Occipital lobe (tissue), 3 donors: ENCODE measurements at places on chromosomes 1 and 21. TPM values are rescaled to one million over a fixed set of nuclear protein-coding genes. Genes with fewer than 3 reads are reported as not detected.

- DNase-seq: no peak
Observed at GRCh38 chr1:83931658-83932253, 67.2 kb downstream of the TTLL7 start.

SAMD13 gene
- 4.5 TPM for total RNA-seq

GRCh38 chr1:95115708-95116137 lies 1.4 kb upstream of the TLCD4 start:
- no peak for DNase-seq

GRCh38 chr1:45205011-45205909 lies 1.1 kb downstream of the ZSWIM5 start:
- DNase-seq: no peak

CFAP410 gene
- 5.0 TPM for total RNA-seq

CYP4A11 gene
- not detected for total RNA-seq

- DNase-seq: no peak
Observed at GRCh38 chr1:110768605-110769004, 93.9 kb upstream of the KCNA3 start.

DNA sequence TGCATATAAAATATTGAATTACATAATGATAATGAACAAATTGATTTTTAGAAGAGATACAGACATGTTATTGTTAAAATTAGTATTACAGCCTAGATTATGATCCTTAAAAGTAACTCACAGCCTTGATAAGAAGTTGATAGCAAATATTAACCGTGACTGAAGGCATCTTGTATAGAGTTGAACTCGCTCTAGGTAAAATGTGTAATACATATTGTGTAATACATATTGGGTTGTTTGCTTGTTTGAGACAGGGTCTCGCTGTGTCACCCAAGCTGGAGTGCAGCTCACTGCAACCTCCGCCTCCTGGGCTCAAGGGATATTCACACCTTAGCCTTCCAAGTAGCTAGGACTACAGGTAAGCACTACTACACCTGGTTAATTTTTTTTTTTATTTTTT lies 269.9 kb downstream of the BRINP3 start:
- no peak for DNase-seq

PUM1 gene
- total RNA-seq: 140 TPM

DNA sequence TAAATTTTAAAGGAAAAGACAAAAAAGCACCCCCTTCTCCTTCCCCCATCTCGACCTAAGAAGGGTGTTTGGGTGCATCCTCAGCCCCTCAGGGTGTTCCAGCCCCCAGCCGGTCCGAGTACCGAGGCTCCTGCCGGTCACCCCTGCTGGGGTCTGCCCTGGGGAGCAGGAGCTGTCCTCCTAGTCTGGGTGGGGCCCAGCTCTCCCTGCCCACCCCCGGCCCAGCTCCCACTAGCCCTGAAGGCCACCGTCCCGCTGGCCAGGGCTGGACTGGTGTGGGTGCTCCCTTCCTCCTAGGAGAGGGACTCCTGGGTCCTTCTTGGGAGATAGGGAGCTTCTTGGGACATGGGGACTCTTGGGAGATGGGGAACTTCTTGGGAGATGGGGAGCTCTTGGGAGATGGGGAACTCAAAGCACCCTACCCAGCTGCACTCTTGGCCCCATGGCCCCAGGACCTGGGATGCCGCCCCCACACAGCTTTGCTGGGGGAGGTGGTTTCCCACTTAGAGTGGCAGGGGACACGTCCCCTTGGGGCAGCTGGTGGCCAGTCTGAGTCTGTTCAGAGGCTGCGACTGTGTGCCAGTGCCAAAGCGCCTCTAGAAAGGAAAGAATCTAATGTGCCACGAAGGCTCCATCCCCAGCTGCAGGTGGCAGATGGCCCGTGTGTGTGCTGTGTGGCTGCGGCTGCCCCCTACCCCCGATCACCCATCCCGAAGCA lies 44.5 kb downstream of the MORN1 start:
- DNase-seq: no peak

PRR9 gene
- total RNA-seq: not detected

- no peak for DNase-seq
Observed at GRCh38 chr1:111221633-111222291, 5.8 kb upstream of the CHI3L2 start.

- DNase-seq: no peak
Observed at GRCh38 chr1:176220100-176220689, 13.1 kb upstream of the COP1 start.

PRELP gene
- total RNA-seq: 0.16 TPM

DNA sequence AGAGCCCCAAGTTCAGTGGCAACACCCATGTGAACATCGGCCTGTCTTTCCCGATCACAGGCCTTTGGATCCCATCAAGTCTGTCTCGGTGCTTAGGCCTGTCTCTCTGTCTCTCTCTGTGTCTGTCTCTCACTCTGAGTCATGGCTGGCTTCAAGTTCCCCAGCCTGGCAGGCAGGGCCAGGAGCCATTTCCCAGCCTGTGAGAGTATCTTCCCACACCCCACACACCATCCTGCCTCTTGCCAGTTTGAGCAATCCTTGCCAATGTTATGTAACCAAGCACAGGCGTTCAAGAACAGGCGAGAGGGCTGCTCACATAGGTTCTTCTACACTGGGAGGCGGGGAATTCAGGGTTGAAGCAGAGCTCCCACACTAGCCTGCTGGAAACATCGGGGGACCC lies 70.0 kb upstream of the TMEM51 start:
- DNase-seq: no peak

DNA sequence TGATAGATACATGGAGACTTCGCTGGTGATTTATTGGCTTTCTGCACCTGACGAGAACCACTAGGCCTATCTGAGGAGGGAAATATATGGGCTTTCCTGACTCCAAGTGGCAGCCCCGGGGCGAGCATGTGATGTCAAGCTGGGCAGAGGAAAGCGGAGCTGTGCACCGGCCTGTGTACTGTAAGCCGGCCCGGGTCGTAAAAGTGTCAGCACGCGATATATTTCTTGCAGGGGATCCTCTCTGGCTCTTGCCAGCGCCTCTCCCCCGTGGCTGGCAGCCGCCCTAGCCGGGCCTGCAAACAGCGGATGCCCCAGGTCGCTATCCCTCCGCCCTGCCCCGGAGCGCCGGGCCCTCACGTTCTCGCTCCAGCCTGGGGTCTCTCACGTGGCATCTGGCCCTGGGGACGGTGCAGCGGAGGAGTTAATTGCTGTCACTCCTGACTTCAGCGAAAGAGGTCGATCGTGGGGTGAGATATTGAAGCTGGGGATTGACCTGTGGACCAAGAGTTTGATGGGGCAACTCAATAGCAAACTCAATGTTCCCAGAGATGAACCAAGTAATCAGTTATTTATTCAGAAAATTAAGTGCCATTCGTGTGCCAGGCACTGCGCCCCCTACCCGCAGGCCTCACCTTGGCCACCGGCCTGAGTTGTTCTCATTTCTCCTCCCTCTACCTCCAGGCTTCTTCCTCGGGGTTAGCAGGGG lies 41.0 kb upstream of the HAO2 start:
- peak; percentile 14 for DNase-seq

DNA sequence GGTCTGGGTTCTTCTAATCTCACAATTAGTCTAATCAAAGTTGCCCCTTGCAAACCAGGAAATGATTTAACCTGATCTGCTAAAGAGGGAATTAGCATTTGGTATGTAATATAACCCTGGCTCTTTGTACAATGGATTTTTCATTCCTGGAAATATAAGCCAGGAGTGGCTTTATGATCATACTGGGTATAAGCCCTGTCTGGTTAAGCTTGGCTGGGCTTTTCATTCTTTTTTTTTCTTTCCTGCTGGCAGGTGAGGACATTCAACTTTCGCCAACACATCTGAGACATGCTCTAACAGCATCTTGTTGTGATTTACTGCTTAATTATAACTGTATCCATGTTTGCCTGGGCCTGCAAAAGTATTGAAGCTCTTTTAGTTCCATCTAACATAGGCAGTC lies 20.4 kb upstream of the SDE2 start:
- DNase-seq: no peak

DNA sequence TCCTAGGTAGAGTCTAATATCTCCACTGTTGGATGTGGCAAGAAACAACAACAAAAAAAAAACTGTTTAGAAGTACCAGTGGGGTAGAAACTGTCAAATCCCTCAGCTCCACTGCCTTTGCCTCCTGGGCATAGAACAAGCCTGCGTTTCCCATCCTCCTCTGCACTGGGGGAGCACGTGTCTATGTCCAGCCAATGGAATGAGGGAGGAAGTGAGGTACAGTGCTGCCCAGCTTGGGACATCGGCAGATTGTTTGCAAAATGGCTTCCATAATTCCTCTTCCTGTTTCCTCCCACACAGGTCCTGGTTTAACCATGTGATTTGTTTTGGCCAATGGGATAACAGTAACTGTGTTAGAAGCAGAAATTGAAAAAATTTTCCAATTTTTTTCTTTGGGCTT lies 39.1 kb downstream of the PSMG1 start:
- no peak for DNase-seq

FCN3 gene
- total RNA-seq: not detected

- DNase-seq: no peak
Observed at GRCh38 chr21:45277101-45278045, 10.3 kb downstream of the POFUT2 start.

GRCh38 chr1:112723511-112723839 lies 8.3 kb upstream of the PPM1J start:
- DNase-seq: no peak

GRCh38 chr1:229985613-229986010 lies 81.4 kb upstream of the GALNT2 start:
- DNase-seq: no peak

DNA sequence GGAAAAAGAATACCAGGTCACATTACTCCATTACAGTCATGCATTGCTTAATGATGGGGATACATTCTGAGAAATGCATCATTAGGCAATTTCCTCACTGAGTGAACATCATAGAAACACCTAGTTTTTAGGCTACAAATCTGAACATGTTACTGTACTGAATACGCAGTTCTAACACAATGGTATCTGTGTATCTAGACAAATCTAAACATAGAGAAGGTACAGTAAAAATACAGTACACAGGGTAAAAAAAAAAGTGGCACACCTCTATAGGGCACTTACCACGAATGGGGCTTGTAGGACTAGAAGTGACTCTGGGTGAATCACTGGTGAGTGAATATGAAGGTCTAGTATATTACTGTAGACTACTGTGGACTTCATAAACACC lies 115.7 kb downstream of the AKT3 start:
- DNase-seq: no peak

- no peak for DNase-seq
Observed at GRCh38 chr1:211359876-211360275, 33.2 kb downstream of the TRAF5 start.

PLA2G4A gene
- 2.3 TPM for total RNA-seq

- DNase-seq: no peak
Observed at GRCh38 chr1:194658090-194658439, 1471.7 kb upstream of the B3GALT2 start.

DNA sequence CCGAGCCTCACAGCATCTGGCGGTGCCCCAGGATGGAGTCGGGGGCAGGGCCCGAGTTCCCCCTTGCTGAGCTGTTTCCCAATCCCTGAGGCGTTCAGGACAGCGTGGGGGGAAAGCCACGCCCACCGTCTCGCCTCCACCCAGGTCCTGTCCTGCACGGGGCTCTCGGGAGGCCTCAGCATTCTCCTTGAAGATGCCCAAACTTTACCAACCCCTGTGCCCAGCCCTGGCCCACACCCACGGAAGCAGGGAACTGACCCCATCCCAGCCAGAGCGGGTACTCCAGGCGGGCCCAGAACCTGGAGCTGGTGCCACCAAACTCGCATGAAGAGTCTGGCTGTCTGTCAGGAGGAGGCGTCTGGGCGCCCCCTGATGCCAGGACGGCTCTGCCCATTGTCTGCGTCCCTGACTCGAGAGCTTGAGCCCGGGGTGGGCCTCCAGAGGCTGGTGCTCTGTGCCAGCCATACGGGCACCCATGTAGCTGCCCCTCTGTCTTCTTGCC lies 35.3 kb upstream of the POFUT2 start:
- no peak for DNase-seq

GRCh38 chr1:161044908-161045735 lies 655 bp downstream of the USF1 start:
- peak; percentile 40 for DNase-seq

TRIM67 gene
- 44.9 TPM for total RNA-seq

DNA sequence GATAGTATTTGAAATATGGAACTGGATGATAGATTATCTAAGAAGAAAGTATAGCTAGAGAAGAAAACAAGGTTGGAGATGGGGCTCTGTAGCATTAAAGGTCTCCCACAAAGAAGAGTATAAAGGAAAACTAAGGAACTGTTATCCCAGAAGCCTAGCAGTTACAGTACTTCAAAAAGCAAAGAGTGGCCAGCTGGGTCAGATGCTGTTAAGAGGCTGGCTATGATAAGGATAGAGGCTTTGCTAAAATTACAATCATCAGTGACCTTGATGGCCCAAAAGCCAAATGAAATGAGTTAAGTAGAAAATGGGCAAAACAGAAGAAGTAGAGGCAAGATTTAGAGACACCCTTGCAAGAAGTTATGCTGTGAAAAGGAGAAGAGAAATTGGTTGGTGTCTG lies 25.1 kb upstream of the ANGPTL1 start:
- no peak for DNase-seq

DNA sequence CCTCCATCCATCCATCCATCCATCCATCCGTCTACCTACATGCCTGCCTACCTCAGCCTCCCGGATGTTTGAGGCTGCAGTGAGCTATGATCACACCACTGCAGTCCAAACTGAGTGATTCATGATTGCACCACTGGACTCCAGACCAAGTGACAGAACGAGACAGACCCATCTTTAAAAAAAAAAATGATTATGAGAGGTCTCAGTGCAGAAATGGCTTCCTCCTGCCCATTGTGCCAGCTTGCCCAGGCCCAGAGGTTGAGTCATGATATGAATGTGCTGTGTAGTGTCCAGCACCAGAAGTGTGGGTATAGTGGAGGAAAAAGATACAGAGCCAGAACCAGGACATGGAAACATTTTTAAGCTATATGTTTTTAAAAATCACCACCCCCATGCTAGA lies 149.9 kb downstream of the KIF26B start:
- no peak for DNase-seq

ZNF648 gene
- total RNA-seq: 0.31 TPM

DNA sequence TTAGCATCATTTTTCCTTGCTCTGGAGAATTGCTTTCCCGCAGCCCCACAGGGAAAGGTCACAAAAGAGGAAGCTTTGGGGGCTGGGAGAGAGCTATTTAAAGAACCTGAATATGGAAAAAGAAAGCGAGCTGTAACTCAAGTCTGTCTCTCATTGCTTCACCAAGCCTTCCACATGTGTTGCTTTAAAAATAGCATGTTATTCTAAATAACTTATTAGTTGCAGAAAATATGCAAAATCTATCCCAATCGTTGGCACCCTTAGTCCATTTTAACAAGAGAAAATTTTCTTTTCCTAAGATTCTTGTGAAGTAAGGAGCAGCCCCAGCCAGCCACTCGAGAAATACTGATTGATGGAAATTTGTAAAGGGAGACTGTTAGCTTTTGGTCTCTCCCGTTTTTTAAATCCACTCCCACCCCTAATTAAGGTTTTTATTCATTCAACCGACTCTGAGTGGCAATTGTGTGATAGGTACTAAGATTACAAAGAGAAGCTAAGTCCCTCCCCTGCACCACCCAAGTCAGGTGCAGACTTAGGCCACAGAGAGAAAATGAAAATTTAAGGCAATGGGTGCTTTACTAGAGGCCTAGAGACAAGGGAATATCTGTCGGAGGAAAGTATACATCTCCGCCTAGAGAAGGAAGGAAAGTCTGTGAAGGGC lies 802 bp downstream of the CYP4X1 start:
- no peak for DNase-seq
